Skin of body (tissue), 3 donors: ENCODE measurements at places on chromosomes 6 and 20. TPM values are rescaled to one million over a fixed set of nuclear protein-coding genes. Genes with fewer than 3 reads are reported as not detected.
A peak's percentile ranks its signal among the peaks of the same experiment; 100 is the strongest.

- no peak for DNase-seq
Measured at GRCh38 chr20:51326201-51326819, 216.2 kb downstream of the NFATC2 start.

ALDH8A1 gene
- total RNA-seq = 0.99 TPM

DNA sequence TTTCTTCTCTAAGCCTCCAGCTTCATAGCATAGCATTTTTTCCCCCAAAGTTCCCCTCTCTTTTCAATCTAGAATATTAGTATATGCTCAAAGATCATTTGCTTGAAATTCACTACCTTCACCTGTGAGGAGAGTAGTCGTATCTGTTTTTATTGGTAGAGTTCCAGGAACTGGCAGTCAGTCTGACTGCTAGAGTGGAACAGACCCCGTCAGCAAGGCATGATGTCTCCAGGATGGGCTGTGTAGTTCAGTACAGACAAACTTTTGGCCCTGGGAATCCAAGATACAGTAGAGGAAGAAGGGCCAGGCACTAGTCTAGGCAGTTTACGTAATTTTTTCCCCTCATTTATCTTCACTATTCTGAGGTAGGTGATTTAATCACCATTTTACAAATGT lies 29.1 kb downstream of the RALY start:
- DNase-seq = no peak

DNA sequence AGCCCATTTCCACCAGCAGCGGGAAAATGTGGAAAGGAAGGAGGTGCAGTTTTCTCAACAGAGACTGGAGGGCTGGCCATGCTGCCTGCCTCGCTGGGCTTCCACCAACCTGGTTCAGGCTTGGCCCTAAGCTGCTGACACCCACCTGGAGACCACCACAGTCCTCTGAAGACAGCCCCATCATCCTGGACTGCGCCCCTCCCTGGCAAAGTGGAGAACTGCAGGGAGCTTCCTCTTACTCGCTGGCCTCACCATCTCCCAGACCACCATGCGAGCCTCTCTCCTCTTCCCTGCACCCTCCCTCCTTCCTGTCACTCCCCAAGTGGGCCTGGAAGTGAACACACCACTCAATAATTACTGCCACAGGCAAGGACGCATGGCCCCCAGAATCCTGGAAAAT lies 71.5 kb downstream of the PSMG4 start:
- no peak for DNase-seq

DNA sequence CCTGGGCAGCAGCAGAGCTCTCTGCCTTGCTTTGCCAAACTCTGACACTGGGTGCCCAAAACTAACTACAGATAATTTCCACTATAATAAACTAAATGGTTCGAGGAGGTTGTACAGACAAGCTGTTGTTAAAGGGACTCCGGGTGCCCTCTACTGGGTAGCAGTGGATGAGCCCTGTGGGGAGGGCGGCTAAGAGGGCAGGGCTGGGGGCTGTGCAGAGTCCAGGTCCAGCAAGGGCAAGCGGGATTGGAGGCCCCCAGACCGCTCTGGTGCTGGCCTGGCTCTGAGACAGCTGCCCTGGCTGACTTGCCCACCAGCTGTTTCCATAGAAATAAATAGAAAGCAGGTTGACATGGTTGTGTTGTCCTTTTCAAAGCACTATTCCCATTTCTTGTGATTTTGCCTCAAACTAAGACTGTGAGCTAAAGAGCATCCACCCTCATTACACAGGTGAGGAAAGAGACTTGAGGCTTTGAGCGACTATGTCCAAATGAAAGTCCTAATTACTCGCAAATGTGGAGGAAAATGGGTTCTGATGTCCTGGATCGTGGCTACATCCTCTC lies 167.6 kb upstream of the CST7 start:
- DNase-seq = no peak

SEMG1 gene
- total RNA-seq = not detected

- no peak for DNase-seq
Measured at GRCh38 chr6:10256113-10256690, 158.7 kb downstream of the TFAP2A start.

- DNase-seq = no peak
Measured at GRCh38 chr20:380763-381580, 412 bp downstream of the TRIB3 start.

TCP11 gene
- 0.30 TPM for total RNA-seq

GRCh38 chr20:46255440-46256104 lies 52.7 kb downstream of the CDH22 start:
- no peak for DNase-seq

COL19A1 gene
- total RNA-seq = 2.3 TPM

DNA sequence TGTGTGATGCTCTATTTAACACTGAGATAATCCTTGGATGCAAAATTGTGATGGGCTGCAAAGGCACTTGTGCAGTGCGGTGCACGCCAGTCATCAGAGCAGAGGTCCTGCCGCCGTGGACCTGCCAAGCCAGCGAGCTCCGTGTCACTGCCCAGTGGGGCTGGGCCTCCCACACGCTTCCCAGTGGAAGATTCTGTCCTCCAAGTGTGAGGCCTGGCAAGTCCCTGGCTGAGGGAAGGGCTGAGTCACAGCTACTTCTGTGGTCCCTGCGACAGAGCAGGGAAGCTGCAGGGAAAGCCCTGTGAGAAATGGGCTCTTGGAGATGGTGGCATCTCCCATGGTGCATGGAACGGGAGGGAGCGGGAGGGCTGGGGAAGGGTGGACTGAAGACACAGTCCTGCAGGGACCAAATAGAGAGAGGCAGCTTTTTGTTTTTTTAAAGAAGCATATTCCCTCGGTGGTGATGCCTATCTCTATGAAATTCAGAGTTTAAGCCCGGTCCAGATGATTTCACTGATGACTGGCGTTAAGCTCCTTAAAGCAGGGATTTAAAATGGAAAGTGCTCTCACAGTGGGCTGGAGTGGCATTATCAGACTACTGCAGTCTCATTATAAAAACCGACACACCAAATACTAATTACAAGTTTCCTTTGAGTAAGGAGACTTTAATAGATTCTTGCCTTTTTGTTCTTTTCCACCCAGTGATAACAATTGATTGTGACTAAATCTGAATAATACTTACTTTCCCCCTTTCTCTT lies 413.7 kb downstream of the QKI start:
- no peak for DNase-seq

- no peak for DNase-seq
Measured at GRCh38 chr6:109303164-109303563, 79.1 kb downstream of the CD164 start.

DNA sequence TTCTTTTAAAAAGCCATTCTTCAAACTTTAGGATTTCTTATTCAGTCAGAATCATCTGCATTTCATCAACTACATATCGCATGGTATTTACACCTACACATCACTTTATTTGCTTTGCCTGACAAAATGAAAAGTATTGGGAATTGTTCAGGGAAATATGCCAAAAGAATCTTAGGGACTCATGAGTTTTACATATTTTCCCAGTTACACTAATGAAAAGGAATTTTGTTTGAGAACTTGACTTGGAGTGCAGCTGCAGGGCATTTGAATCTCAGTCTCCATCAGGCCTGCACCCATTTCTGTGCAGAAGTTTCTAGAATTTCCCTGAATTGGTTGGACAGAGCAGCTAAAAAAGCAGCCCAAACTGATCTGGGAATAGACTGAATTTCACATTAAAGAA lies 65.3 kb downstream of the MTHFD1L start:
- peak; percentile 90 for DNase-seq

SNX21 gene
- total RNA-seq = 22.8 TPM

- no peak for DNase-seq
Measured at GRCh38 chr6:133114973-133115372, 126.2 kb upstream of the EYA4 start.

TPD52L1 gene
- 15.6 TPM for total RNA-seq

- no peak for DNase-seq
Measured at GRCh38 chr20:25600632-25601031, 15.3 kb upstream of the NINL start.

- no peak for DNase-seq
Measured at GRCh38 chr6:134341999-134342567, 24.2 kb upstream of the SGK1 start.

DNA sequence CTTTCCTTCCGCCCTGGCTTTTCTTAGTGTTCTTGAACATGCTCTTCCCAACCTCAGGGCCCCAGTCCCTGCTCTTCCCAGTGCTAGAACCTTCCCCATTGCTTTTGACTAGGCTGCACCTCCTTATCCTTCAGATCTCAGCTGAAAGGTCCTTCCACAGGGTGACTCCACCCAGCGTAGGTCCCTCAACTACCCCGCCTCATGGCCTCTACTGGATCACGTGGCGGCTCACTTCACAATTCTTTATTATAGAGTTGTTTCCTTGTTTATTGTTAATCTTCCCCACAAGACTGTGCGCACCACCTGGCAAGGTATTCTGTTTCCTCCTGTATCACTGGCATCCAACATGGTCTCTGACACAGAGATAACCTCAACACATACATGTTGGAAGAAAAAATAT lies 31.2 kb downstream of the TTLL9 start:
- DNase-seq = no peak

- no peak for DNase-seq
Measured at GRCh38 chr20:20734475-20734948, 22.1 kb upstream of the RALGAPA2 start.
